ENCODE measurements at places on chromosomes 12 and 14. TPM values are rescaled to one million over a fixed set of nuclear protein-coding genes. Genes with fewer than 3 reads are reported as not detected.

The ITGB7 gene
- total RNA-seq: not detected

The SLCO1A2 gene
- not detected for total RNA-seq

The STON2 gene
- 144 TPM for total RNA-seq

The PPP1R36 gene
- total RNA-seq: 2.4 TPM

The CCDC198 gene
- total RNA-seq: not detected

The POMT2 gene
- 27.0 TPM for total RNA-seq

The SART3 gene
- total RNA-seq: 38.1 TPM

The RNASE2 gene
- total RNA-seq: 0.82 TPM

The HNRNPC gene
- 353 TPM for total RNA-seq

The CLEC4C gene
- not detected for total RNA-seq

GRCh38 chr14:71478542-71478941 is 453.7 kb upstream of the RGS6 start:
- DNase-seq: no peak

DNA sequence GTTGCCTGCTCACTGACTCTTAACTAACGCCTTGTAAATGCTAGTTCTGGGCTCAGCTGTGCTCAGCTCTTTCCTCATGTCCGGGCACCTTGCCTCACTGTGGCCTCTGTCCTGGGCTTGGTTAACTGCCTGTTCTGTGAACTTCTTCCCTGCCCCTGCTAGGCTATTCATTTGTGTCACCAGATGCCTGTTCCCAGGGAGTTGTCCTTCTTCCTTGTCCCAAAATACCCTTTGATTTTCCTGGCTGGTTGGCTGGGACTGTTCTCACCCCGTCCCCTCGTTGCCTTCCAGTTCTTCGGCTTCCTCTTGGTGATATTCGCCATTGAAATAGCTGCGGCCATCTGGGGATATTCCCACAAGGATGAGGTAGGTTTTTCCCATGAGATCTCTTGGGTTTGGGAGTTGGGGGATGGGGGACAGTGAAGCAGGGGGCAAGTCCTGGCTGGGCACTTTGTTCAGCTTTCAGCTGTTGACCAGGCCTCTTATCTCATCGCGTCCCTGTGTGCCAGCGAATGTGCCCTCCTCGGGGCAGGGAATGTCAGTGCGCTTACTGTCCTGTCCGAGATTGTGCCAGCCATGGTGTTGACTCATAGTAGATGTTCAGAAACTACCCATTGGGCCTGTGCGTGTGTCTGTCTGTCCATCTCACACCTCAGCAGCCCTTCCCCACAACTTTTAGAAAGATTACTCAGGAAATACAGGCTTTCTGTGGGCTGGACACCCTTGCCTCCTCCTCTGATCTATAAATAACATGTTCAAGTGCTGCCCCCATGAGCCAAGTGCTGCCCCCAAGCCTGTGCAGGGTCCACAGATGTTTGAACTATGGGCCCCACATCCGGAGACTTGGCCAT is 33.1 kb downstream of the CD9 start:
- DNase-seq: peak; percentile 82

- DNase-seq: no peak
Measured at GRCh38 chr14:96202441-96203094, 2.1 kb upstream of the BDKRB2 start.

DNA sequence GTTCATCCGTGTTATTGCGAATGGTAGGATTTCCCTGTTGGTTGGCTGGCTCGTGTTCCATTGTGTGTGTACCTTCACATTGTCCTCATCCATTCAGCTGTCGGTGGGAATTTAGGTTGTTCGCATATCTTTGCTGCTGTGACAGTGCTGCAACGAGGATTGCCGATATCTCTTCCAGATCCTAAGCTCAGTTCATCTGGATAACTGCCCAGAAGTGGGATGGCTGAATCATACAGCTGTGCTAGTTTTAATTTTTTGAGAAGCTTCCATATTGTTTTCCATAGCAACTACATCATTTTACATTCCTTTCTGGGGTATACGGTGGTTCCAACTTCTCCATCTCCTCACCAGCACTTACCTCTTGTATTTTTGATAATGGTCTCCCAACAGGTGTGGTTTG is 292.8 kb upstream of the SFSWAP start:
- DNase-seq: no peak

DNA sequence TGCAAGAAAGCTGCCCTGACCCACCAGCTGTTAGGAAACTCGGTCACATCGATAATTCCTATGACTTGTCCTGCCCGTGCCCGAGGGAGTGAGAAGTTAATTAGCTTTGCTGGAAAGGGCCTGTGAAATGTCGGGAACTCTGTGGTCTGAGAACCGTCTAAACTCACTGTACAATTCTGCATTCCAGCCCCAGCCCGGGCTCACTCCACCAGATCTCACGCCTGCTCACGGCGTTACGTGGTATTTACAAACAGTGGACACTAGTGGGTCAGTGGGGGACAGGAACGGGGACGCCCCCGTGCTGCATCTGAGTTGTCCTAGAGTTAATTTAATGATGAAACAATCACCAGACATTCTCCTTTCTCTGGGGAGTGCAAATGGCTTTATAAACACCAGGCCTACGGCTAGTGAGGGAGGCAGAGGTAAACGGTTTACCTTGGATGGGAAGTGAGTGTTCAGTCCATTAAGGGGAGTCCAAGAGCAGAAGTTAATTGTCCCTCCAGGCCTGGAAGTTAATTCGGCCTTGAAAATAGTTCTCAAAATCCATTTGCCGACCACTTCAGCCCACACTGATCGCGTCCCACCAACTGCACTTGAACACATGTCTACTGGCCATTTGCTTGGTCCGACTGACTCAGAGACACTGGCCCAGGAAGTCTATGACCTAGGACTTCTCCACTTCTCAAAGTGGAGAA is 93.5 kb upstream of the MED13L start:
- no peak for DNase-seq

- no peak for DNase-seq
Measured at GRCh38 chr14:76486251-76486743, 110.4 kb downstream of the ESRRB start.

DNA sequence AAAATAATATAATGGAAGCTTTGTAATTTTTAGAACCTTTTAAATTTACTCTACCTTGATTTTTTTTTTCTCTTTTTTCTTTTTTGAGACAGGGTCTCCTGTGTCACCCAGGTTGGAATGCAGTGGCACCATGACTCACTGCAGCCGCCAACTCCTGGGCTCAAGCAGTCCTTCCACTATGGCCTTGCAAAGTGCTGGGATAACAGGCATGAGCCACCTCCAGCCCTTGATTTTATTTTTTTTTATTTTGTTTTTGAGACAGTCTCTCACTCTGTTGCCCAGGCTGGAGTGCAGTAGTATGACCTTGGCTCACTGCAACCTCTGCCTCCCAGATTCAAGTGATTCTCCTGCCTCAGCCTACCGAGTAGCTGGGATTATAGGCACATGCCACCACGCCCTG is 65.3 kb upstream of the TRAF3 start:
- DNase-seq: no peak

DNA sequence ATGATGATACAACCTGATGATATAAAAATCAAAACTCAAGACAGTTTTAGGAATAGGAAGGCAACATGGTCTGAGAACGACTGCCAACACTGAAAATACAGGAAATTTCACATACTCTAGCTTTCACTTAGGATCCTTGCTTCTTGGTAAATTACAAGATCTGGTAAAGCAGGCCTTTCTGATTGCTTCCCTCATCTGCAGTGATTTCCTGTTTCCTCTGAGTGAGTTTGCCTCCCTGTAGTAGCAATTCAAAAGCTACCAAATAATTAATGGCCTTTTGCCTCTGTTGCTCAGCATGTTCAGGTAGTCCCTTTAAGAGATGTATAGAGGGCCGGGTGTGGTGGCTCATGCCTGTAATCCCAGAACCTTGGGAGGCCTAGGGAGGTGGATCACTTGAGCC is 2.0 kb upstream of the IRAK3 start:
- DNase-seq: no peak

GRCh38 chr14:103091041-103091882 is 3.3 kb upstream of the EXOC3L4 start:
- DNase-seq: no peak

DNA sequence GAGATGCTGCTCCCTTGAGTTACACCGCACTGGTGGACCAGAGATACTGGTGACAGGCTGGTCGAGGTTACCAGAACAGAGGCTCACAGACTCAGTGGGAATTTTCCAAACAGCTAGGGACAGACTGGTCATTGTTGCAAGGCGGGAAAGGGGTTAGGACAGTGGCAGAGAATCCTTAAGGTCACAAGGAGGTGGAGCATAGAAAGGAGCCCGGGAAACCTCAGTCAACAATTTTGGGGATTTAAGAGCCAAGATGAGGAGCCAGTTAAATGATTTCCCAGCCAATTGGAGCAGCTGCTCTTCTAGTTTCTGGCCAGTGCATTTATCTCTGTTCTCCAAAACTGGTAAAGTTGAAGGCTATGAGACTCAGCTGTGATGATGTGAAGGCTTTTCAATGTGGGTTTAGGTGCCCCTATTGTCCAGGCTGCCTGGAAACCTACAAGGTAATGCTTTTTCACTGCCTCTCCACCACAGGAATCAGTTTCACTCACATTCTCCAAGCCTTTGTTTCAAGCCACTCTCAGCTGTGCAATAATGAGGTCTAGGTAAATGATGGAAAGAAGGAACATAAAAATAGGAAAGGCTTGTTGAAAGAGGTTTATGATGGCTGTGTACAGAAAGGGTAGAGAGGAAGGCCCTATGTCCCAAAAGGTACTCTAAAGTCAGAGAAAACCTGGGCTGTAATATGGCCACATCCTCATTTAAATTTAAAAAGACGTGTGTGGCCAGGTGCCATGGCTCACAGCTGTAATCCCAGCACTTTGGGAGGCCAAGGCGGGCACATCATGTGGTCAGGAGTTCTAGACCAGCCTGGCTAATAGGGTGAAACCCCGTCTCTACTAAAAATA is 7.0 kb upstream of the TNS2 start:
- peak; percentile 10 for DNase-seq

- no peak for DNase-seq
Measured at GRCh38 chr12:51915003-51915625, 7.8 kb downstream of the ACVRL1 start.

GRCh38 chr12:118346895-118347294 is 25.8 kb downstream of the TAOK3 start:
- DNase-seq: no peak

DNA sequence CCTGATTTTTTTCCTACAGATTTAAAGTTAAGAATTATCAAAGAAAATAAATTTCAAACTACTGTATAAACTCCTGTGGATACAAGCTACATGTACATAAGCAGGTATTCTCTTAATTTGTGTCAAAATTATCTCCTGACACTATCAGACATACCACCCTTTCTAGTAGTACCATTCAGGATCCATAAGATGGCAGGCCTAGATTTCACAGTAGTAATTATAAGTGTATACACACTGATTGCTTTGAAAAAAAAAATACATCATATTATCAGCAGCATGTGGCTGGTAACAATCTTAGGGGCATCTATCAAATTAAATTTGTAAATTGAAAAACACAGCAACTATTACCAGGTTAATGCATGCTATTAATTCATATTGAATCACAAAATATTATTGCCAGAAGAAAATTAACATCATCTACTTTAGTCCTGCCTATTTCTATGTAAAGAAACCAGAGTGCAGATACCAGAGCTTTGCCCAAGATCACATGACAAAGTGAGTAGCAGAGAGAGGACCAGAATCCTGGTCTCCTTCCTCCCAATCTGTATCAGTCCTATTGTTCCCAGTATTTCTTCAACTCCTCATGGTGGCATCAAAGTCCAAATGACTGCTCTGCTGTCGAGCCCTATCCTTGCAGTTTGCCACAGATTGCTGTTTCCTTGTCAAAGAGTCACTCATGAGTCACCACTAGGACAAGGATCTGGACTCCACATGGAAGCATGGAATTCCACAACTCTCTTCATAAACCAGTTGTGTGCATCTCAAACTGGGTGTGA is 27.7 kb upstream of the CALM1 start:
- DNase-seq: no peak

- no peak for DNase-seq
Measured at GRCh38 chr12:26112232-26112631, 12.6 kb downstream of the BHLHE41 start.

DNA sequence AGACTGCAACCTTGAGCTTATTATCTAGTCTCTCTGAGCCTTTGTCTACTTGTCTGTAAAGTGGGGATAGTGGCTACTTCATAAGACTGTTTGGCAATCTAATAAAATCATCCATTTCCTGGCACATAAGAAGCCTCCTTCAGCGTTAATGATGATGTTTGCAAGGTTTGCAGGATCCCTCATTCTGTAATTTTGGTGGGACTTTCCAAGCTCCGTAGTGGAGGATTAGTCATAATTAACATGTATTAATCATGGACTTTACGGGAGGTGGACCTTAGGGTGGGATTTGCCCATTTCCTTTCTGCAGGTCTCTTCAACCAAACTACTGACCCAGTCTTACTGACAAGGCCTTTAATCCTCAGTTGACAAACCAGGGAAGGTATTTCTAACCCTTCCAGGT is 66.2 kb downstream of the NTF3 start:
- no peak for DNase-seq

GRCh38 chr12:88145567-88146505 is 3.7 kb downstream of the TMTC3 start:
- no peak for DNase-seq

- DNase-seq: no peak
Measured at GRCh38 chr12:52416795-52417194, 10.7 kb upstream of the KRT82 start.

- DNase-seq: no peak
Measured at GRCh38 chr14:95504135-95505029, 12.1 kb downstream of the SYNE3 start.

DNA sequence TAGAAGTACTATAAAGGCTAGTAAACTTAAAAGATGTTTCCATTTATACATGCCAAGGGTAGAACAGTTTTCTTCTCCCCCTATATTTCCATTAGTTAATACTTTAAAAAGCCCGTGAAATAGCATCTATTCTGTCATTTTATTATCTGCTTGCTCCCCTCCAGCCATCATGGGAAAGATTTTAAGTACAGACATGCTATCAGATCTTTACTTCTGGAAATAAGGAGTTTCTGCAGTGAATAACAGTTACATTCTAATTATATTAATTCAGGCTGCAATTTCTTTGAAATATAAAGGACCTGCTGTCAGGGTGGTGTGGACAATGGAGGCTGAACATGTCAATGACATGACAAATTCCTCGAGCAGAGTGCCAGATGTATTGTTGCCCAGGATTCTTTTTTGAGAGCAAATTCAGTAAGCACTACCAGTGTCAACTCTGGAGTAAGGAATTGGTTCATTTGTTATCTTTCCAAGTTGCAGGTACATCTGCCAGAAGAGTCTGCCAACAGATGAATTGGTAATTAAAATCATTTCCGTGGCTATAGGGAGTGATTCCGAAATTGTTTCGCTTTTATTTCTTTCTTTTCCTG is 151.3 kb downstream of the BTG1 start:
- no peak for DNase-seq

Measured in gastrocnemius medialis (tissue), 4 donors.